Bone marrow (tissue), 2 donors: ENCODE measurements at places on chromosomes 2 and 18.
A peak's percentile ranks its signal among the peaks of the same experiment; 100 is the strongest.

DNA sequence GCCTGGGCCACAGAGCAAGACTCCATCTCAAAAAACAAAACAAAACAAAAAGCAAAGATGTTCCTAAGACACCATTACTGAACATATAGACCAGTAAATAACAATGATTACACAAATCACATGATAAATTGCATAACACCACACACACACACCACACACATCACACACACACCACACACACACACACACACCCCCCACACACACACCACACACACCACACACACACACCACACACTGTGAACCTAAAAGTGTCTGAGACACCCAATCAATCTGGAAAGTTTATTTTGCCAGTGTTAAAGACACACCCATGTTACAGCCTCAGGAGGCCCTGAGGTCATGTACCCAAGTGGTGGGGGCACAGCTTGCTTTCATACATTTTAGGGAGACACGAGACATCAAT is 62.6 kb upstream of the ASAP2 start:
- DNase-seq, result no peak

DNA sequence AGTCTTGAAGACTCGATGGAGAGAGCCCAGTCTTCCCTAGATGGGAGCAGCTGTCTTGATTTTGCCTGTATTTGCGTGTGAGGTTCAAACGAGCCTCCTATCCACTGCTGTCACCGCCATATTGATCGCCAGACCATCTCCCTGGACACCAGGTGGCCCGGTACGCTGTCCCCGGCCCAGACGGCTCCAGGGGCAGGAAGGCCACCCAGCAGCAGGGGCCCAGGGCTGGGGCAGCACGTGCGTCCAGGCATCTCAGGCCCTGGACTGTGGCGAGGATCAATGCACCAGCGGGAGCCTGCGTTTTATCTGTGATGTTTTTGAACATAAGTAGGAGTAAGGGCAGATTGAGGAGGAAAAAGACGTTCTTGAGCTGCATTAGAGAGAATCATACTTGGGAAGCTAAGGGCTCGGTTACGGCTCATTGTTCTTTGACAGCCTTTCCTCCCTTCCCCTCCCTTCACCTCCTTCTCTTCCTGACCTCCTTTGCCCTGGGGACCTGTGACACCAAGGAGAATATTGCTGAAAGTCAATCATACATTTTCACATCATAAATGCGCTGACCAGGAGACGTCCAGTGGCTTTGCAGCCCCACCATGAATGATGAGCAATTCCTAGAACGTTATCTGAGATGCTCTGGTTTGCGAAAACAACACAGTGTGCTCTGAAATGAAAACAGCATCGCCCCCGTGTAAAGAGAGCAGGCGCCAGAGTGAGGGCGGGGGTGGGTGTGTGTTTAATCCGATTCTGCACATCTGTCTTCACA is 711.2 kb upstream of the SALL3 start:
- DNase-seq, result no peak

- DNase-seq, result no peak
Measured at GRCh38 chr2:45688479-45689298, 37.2 kb downstream of the PRKCE start.

DNA sequence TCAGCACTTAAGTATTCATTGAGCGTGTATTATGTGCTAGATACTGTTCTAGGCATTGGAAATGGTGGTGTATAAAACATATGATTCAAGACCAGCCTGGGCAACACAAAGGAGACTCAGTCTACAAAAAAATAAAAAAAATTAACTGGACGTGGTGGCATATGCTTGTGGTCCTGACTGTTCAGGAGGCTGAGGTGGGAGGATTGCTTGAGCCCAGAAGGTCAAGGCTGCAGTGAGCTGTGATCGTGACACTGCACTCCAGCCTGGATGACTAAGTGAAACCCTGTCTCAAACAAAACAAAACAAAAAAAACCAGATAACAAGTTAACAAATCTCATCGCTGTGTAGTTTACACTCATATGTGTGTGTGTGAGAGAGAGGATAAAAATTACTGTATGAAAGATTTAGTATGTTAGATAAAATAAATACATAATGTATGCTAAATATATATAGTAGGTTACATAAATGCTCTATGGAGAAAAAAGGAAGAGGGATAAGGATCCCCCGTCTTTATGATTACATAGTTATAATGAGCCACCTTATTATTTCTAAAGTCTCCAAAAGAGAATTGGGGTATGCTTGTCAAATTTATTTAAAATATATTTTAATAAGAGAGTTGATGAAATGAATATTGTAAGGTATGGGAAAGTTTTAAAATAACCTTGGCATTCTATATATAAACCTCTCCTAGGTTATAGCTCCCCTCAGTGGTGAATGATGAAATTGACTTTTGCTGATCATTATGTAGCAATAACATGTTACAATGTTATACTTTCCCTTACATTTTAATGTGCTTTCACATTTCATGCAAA is 69.2 kb downstream of the EHBP1 start:
- peak; percentile 42 for DNase-seq
